ENCODE measurements at places on chromosomes 12 and 14.

DNA sequence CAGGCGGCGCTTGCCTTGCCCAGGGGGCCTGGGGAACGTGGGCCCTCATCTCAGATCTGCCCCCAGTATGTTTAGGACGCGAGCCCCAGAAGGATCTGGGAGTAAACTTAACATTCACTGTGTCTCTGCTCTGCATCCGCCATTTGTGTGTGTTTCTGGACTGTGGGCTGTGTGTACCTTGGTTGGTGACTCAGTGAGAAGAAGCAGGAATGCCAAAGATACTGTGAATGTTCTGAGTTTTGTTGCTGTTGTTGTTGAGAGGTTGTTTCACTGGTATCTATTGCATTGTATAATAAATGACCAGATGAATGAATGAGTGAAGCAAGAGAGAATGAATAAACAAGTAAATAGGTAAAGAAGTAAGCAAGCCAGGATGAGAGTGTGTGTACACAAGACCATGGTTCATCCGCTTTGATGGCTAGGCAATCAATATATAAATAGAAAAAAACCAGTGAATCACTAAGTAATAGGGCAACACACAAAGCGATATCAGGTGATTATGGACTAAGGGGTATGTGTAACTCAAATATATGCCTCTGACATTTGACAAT lies 20.5 kb downstream of the MEG3 start:
- DNase-seq, result no peak

DNA sequence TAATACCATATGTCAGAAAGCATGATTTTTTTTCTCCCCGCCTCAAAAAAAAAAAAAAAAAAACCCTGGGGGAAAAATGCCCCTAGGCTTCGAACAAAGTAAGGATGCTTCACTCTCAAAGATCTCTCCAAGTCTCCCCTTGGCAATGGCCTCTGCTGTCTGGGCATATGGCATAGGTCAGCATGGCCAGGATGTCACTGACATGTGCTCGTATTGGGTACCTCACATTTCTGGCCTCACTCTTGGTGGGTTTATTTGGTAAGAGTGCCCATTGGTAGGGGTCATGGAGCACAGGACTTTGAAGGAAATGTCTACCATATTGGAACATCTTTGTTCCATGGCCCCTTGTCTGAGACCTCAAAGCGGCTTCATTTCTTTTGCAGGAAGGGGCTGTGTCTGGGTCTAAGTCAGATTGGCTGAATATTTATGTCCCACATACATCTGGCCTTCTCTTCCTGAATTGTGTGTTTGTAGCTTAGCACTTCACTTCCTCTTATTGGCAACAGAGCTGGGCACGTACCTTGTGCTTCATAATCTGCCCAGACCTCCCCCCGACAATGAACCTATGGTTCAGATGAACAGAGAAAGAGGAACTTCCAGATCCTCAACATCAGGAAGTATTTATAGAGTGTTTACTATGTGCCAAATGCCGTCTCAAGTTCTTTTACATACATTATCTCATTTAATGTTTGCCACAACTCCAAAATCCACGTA lies 36.3 kb upstream of the OAS1 start:
- DNase-seq, result no peak

GRCh38 chr12:96986883-96987523 lies 79.9 kb downstream of the NEDD1 start:
- DNase-seq, result peak; percentile 82

GRCh38 chr12:53328043-53328435 lies 6.6 kb upstream of the AAAS start:
- peak; percentile 52 for DNase-seq

DNA sequence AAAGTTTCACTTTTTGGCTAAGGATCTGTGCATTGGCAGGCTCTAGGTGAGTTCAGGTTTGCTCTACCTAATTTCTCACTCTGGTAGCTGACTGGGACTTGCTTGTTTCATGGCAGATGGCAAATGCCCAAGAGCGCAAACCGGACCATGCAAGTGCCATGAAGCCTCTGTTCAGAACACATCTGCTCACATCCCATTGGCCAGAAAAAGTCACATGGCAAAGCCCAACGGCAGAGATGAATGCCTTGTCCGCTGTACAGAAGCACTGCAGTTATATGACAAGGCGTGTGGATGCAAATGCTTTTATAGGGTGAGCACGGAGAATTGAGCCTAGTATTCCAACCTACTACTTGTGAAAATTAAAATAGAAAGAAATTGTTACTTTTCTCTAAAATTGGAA lies 202.2 kb upstream of the HMGA2 start:
- DNase-seq, result no peak

DNA sequence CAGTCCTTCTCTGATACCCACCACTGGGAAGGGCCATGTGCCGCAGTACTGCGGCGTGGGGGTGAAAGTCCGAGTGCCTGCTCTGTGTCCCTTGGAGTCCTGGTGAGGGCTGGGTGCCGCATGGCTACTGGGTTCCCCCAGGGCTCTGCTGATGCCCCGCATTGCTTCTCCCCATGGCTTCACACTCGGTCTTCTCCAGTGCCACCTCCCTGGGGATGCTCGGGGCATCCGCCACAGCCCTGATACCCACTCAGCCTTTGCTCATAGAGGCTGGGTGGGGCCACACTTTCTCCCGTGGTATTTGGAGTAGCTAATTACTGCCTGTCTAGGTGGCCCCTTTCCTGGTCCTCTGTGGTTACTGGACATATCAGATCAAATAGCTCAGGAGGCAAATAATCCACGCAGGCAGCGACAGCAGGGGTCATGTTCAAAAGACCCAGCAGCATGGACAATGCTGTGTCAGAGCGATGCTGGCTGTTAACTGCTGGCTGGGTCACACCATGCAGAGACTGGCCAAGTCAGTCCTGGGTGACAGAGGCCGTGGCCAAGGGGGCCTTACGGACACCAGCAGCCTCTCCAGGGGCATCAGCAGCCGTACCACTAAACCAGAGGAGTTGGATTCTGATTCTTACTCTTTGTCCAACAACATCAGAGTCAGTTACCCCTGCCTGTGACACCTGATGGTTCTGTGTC lies 106.5 kb downstream of the ADGRD1 start:
- no peak for DNase-seq

DNA sequence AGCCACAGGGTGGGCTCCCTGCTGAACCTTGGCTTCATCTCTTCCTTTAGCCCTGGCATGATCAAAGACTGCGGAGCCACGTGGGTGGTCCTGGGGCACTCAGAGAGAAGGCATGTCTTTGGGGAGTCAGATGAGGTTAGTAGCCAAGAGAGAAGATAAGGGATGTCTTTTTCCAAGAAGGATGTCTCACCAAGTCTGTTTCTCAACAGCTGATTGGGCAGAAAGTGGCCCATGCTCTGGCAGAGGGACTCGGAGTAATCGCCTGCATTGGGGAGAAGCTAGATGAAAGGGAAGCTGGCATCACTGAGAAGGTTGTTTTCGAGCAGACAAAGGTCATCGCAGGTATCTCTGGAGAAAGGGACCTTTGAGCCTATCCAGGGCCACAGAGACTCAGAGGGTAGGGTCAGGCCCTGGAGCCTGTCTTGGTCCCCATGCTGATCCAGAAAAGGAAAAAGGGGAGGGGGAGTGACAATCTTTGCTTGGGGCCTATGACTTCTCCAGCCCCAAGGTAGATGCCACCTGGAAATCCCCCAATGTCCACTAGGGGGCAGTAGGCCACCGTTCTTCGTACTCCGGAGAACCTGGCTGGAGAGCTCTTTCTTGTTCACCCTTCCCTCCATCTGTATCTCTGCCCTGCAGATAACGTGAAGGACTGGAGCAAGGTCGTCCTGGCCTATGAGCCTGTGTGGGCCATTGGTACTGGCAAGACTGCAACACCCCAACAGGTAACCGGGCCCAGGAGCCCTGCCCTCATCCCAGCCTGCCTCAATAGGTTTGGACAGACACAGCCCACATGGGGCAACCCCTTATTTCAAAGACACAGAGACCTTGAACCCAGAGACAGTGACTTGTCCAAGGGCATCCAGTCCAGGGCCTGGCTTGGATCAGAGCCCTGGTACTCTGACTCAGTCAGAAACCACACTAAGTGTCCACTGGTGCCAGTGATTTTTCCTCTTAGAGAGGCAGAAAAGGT lies 2.0 kb downstream of the TPI1 start:
- DNase-seq, result peak; percentile 88

DNA sequence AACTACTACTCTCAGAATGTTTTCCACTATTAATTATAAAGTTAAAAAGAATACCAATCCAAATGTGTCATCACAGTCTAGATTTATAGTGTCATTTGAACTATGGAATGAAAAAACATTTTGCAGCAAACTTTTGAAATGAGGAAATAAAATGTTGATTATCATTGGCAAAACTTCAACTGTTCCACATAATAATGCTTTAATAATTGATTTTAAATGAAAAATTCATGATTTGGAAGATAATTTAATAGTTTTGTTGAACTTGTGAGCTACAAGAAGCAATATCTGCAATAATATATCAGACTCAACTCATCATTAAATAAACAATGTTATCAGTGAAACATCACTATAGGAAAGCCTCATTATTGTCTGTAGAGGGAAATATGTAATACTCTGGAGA lies 48.2 kb upstream of the DCN start:
- DNase-seq, result no peak

DNA sequence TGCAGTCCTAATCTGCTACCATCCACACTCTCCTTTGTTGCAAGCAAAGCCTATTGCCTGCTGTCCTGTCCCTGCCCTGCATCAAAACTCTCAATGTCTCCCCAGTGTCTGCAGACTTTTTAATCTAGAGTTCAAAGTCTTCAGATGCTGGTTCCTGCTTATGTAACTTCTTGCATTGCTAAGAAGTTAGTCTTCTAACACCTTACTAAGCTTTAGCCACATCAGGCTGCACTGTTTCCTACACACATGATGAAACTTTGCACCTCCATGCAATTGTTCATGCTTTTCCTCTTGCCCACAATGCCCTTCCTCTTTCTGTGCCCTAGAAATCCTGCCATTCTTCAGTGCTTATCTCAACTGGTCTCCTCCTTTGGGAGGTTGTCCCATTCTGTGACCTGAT lies 16.2 kb upstream of the DICER1 start:
- no peak for DNase-seq

- no peak for DNase-seq
Observed at GRCh38 chr14:50013198-50013918, 103.0 kb downstream of the VCPKMT start.

- DNase-seq, result peak; percentile 50
Observed at GRCh38 chr14:34179727-34180126, 228.9 kb upstream of the EGLN3 start.
